ENCODE measurements at places on chromosomes 11 and 22.

DNA sequence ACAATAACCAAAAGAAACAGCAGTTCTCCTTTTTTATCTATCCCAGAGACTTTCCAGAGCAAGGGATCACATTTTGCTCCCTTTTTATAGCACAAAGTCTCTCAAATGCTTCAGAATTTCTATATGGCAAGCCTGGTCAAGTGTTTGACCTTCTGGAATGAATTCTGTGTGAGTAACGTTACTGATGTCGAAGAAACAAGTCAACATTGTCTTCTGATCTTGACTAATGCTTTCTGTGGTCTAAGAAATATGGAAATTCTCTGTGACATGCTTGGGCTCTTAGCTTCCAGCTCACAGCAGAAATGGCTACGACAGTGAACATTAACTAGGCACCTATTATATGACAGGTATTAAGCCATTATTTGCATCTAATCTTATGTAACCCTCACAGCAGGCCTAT, 411.7 kb downstream of the CADM1 start:
- DNase-seq = no peak

GRCh38 chr22:42807185-42807584, 49.9 kb downstream of the ARFGAP3 start:
- no peak for DNase-seq

- DNase-seq = no peak
Observed at GRCh38 chr11:65611758-65612603, 2.0 kb downstream of the MAP3K11 start.

DNA sequence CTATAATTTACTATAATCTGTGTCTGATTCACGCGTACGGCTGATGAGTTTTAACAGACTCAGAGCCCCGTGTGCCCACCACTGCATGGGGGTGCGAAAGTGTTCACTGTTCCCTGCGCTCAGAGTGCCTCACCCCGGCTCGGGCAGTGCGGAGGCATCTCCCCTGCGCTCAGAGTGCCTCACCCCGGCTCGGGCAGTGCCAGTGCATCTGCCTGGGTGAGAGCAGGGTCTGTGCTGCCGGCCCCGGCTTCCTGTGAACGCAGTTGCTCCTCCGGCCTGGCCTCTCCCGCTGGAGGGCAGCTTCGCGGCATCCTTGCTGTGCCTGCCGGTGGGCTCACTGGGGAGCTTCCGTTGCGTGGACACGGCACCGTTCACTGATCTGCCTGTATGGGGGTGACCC, 14.2 kb downstream of the PTDSS2 start:
- no peak for DNase-seq

GRCh38 chr11:57901278-57901677, 122.4 kb upstream of the OR9Q1 start:
- no peak for DNase-seq

DNA sequence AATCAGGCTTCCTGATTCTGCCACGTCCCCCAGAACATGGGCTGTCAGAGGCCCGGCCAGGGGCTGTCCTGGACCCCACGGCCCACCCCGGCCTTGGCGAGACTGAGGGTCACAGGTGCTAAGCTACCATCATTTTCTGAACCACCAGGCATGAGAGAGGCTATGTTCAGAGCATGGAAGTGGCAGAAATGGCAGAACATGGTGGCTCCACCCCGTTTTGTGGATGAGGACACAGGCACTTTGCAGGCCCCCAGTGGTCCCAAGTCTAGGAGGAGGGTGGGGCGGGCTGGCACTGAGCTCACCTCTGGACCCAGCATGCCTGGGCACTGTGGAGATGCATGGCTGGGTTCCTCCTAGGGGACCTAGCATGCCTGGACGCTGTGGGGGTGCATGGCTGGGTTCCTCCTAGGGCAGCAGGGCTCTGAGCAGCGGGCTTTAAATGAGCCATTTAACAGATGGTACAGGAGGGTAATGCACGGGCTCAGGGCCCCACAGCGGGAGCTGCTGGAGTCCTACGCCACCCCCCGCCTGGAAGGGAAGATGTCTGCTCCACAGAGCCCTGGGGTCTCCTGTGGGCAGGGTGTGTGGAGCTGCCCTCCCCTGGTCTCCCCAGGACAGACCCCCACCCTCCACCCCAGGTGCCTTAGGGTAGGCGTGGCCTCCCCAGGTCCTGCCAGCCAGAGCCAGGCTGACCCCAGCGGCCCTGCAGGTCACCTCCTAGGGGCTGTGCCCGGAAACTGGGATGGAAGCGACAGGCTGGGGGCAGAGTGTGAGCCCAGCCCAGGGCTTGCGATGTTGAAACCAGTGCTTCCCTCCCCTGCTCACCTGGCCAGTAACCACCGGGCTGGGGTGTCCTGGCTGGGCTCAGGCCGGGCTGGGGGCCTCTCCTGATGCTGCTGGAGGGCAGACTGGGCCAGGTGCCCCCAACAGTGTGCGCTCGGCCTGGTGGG, 6.1 kb upstream of the MUC5AC start:
- no peak for DNase-seq

DNA sequence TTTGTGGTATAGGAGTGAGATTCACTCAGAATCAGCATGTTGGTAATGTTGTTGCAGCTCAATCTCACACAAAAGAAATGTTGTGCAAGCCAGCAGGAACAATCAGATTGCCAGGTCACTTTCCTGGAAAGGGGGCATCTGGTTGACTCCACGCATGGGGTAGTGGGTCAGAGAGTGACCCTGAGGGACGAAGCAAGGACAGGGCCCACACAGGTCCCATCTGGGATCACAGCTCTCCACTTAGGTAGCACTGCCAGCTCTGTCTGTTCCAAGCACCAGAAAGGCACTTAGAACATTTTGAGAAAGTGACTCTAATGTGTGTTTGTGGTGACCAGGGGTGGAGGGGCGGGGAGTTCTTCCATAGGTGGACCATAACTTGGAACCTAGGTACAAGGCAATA, 109.5 kb downstream of the RASSF10 start:
- no peak for DNase-seq

GRCh38 chr11:25925359-25925758, 406.6 kb upstream of the ANO3 start:
- no peak for DNase-seq
